Cortex of kidney (tissue), 1 donor: ENCODE measurements at places on chromosomes 5 and 9.

DNA sequence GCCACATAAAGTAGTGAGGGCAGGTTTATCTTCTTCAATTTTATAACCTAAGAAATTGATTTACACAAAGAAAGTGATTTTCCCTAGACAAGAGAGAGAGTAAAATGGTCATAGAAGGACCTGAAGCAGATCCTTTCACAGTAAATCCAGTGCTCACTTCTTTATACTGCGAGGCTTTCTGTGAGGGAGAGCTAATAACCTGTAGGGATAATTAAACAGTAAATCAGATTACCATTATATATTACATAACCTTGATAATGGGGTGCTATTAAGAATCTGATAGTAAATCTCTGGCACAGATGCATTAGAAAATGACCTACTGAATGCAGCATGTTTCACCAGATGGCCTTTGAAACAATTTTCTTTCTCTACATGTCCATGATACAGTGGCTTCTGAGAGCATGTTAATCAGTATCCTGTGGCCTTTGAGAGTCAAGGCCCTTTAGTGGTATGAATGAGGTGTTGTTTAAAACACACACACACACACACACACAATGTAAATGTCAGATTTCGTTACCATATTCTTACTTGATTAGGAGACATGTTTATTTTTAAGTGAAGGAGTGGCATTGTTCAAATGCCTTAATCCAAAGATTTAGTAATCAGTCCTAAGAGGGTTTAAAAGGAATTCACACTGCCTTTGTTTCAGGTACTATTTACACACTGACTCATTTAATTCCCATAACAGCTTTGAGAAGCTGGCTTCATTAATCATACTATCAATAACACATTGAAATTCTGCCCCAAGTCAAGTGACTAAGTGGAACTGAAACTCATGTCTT is 124.7 kb downstream of the ALDH1A1 start:
- no peak for DNase-seq

DNA sequence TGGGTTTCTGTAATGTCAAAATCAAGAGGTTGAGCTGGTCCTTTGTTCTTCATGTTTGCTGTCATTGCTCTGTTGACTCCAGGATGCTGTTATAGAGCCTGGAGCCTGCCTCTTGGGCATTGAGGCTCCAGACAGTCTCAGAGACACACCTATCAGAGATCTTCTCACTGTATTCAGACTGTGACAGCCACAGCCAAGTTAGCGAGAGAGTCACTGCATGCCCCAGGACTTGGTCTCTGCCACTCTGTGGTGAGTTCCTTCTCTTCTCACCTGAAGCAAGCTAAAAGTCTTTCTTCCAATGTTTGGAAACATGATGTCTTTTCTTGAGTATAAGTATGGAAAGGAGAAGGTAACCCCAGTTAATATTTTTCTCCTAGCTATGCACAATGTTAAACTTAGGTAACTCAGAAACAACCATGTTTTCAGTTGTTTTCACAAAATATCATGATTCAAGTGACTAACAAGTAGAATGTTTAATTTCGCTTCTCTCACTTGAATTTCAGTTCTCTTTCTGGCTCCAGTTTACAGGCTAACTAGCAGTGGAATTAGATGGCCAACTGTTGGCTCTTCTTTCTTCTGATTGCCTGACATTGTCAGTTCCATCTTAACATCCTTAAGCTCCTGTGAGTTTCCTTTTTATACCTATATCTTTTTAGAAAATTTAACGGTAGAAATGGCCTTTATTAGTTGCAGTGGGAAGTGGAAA is 20.6 kb upstream of the ZFYVE16 start:
- no peak for DNase-seq

- DNase-seq: no peak
These were observed 27.9 kb downstream of the CD274 start for GRCh38 chr9:5478206-5478605.

DNA sequence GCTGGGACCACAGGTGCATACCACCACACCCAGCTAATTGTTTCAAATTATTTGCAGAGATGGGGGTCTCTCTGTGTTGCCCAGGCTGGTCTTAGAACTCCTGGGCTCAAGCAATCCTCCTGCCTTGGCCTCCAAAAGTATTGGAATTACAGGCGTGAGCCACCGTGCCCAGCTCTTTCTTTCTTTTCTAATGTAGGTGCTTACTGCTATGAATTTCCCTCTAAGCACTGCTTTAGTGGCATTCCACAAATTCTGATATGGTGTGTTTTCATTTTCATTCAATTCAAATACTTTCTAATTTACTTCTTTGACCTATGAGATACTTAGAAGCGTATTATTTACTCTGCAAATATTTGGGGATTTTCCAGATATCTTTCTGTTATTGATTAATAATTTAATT is 14.9 kb downstream of the HMGXB3 start:
- no peak for DNase-seq

- DNase-seq: no peak
These were observed 254.6 kb upstream of the PIK3R1 start for GRCh38 chr5:67960939-67961338.

DNA sequence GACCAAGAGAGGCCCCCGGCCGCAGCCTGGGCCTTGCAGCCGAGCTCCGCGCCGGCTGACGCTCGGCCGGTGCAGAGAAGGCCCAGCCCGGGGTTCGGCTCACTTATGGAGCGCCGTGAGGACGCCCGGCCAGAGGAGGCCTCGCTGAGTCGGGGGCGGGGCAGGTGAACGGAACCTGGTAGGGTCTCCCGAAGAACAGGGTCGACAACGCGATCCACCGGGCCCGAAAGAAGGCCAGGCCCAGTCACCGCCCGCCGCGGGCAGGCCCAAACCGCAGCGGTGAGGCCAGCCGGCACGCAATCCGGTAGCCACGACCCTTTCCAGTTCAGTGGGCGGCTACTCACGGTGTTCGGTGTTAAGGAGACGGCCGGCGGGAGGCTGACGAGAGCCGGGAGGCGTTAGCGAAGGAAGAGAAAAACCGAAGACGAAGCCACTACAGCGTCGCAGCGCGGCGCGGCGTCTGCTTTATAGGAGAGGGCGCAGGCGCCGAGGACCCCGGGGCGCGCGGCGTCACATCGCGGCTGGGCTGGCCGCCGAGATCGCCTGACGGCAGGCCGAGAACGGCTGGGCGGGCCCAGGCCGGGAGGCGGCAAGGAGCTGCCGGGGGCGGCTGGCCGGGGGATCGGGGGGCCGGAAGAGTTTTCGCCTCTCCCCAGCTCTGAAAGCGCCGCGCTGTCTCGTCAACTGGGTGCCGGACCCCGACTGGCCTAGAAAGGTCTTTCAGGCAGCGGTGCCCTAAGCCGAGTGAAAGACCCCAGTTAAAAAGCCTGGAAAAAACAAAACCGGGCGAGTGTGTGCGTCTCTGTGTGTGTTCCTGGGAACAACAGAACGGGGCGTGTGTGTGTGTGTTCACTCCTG is at the start of gene SKP1:
Gene SKP1 (minus strand): TSS at position 440 of the 858 bp plus-strand sequence. CDS start 2,928 bp downstream, outside the sequence.
- DNase-seq: peak; percentile 39

GRCh38 chr5:67310169-67310568 is 113.6 kb upstream of the CD180 start:
- no peak for DNase-seq

DNA sequence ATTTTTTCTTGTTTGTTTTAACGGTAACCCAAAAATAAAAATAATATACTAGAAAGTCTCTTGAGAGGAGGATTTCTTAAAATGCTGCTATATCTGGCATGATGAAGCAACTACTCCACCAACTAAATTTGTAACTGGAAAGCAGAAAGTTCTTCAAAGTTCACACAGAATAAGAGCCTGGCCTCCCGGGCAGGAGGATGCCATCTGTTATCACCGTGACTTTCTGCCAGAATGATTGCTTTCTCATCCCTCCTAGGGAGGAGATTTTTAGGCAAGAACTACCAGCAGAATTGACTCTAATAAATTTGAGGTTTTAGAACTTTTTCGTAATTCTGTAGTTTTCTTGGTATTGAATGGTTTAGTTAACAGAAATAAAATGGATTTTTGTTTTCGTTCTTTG is 464.6 kb upstream of the ACTBL2 start:
- no peak for DNase-seq

DNA sequence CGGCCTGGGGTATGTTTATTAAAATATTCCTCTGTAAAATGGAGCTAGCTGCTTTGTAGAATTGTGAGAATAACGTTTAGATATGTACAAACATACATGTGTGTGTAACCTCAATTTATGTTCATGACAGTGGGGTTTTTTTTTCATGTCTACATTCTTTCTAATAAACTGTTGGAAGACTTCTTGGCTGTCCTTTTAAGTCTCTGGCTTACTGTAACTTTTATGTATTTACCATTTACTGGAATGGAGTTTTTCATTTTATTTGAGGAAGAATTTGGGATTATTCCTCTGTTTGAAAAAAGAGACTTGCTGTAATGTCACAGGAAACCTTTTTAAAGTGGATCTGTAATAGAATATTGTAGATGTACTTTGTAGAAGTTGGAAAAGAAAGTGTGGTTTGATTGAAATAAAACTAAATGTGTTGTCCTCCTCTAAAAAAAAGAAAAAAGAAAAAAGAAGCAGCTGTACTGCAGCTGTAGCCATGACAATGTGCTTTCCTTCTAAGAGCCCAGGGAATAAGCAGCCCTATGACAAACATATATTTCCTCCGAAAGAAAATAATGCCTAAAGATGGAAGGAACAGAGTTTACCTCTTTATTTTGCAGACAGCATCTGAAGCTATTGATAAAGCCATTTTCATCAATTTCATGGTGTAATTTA is 71.2 kb upstream of the FREM1 start:
- no peak for DNase-seq

- DNase-seq: no peak
These were observed 36.4 kb downstream of the MTX3 start for GRCh38 chr5:79954620-79955019.

GRCh38 chr5:104372796-104373195 is 810.2 kb upstream of the NUDT12 start:
- DNase-seq: no peak

GRCh38 chr5:73962801-73963425 is 336.9 kb downstream of the ARHGEF28 start:
- DNase-seq: no peak

DNA sequence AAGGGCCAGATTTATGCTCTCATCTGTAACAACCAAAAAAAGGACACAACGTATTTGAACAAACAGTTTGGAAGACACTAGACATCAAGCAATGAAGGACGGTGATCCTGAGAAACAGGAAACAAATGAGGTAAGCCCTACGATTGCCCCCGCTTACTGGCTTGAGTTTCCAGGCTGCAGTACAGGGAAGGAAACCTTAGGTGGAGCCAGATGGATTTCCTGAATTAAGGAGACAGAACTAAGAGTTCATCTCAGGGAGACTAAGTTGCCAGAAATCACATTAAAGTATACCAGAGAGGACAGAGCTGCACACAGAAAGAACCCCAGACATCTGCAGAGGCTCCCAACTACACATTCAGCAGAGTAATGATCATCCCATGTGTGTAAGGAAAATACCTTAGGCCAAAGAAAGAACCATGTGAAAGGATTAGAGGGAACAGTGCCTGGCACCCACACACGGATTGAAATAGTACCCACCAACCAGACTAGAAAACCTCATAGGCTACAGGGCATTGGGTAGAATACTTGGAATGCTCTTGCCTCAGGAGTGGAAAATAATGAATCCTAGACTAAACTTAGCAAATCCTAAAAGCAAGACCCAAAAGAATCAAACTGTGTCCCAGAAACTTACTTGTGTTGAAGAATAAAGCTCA is 99.3 kb upstream of the NIPBL start:
- no peak for DNase-seq

DNA sequence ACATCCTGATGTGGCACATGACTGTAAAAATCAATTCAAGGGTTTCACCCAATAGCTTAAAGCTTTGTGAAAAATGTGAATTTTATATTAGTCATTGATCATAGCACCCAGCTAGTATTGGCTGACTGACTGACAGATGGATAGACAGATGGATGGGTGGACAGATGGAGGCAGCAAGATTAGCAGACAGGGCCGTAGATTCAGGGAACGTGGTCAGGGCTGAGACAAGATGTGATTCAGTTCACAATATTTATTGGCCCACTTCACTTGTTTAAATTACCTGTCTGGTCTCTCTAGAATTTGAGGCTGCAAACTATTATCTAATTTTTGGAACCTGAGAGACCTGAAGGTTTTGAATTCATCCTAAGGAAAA is 12.0 kb upstream of the PCSK5 start:
- DNase-seq: no peak

GRCh38 chr5:118722122-118723020 is 266.0 kb downstream of the DTWD2 start:
- no peak for DNase-seq

DNA sequence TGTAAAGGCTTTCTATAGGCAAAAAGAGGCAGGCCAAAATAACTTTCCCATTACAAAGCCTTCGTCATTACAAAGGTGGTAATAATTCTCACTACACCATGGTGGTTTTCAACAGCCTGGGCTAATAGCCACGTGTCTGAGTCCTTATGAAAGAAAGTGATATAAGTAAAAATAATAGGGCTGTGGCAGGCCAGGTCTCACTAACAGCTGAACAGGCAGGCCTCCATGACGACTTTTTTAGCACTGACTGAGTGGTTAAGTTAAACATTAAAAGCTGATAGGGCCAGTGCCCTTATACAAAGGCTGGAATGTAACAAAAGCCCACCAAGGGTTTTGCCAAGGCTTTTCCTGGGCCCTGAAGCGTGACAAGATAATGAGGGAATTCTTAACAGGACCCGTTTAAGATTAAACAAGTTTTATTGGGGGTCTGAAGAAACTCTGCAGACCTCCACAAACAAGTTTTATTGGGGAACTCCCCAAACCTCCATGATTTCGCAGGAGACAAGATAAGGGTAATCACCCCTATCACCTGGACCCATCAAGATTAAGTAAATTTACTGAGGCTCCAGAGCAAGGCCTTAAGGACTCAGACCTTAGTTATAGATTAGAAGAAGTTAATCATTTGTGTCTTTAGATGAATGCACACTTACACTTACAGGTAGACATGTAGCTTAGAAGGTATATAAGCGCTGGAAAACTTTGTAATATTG is 412.9 kb downstream of the CHSY3 start:
- DNase-seq: no peak

DNA sequence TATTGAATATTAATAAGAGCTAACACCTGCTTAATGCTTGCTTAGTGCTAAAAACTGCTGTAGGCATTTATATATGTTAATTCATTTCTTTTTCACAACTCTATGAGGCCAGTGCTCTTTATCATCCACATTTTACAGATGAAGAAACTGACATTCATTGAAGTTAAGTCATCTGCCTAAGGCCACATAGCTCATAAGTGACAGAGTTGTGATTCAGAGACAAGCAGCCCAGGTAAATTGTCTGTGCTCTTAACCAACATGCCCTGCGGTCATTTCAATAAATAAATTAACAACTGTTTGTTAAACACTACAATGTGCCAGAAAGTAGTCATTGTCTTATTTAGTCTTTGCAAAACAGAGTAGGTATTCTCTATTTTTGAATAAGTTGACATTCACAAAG is 1354.4 kb upstream of the C9orf72 start:
- no peak for DNase-seq

- no peak for DNase-seq
These were observed 243.2 kb downstream of the ELAVL2 start for GRCh38 chr9:23582836-23583235.

DNA sequence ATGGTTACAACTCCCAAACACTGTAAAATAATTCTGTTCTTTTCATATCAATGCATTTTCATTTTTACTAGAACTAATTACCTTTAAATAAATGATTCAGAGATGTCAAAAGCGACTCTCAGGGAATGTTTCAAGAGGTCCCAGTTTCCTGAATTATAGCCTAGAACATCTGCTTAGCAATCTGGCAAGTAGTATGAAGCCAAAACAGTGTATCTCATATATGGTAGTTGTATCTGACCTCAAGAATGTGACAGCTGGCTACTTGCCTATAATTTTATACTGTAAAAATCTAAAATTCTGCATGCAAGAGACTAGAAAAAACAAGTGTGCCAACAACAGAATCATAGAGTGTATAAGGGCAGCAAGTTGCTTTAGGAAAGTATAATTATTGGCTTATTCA is 187.7 kb upstream of the POU5F2 start:
- no peak for DNase-seq

GRCh38 chr5:78768781-78769380 is 120.3 kb upstream of the LHFPL2 start:
- DNase-seq: no peak
